ENCODE measurements at places on chromosomes 7 and 10.

GRCh38 chr10:58755677-58756076 lies 243.0 kb downstream of the BICC1 start:
- DNase-seq = no peak

- DNase-seq = no peak
Observed at GRCh38 chr7:80151274-80151665, 16.6 kb downstream of the GNAI1 start.

DNA sequence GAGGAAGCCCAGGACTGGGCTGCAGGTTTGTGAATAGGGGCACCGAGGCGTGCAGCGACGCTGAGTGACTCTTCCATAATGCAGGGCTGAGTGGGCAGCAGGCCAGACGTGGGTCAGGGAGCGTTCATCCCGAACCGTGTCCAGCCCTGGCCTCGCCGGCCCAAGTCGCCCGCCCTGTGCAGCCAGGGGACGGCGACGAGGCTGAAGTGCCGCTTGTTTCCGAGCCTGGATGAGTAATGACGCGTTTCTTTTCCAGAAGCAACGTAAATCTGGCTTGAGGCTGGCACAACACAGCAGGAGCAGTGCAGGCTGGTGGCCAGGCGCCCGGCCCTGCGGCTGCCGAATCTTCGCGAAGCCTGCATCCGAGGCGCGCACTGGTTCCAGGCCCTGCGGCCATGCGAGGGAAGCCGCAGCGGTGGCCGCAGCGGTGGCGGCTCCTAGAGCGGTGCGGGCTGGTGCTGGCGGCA lies 74.0 kb upstream of the SEC61G start:
- DNase-seq = no peak

DNA sequence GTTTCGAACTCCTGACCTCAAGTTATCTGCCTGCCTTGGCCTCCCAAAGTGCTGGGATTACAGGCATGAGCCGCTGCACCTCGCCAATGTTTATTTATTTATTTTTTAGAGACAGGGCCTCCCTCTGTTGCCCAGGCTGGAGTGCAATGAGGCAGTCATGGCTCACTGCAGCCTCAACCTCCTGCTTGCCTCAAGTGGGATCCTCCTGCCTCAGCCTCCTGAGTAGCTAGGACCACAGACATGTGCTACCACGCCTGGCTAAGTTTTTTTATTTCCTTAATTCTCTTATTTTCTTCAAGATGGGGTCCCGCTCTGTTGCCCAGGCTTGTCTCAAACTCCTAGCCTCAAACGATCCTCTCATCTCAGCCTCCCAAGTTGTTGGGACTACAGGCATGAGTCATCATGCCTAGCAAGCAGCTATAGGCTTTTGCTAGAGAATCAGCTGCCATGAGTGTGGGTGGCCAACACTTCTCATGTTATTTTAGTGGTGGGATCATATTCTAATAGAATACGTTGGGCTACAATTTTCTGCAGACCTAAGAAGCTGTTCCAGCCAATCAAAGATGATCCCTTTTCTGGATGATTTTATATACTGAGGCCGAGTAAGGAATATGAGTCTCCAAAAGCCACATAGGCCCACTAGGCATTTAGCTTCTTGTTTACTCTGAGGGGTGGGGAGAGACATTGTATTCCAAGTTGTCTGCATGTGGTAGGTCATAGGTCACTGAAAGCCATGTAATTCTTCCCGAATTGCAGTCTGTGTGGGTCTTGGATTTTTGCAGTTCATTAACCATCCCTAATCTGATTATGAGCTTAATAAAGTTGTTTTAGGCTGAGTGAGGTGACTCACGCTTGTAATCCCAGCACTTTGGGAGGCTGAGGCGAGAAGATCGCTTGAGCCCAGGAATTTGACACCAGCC lies 7.6 kb upstream of the TMEM248 start:
- DNase-seq = peak; percentile 37
